ENCODE measurements at places on chromosomes 1 and 21. TPM values are rescaled to one million over a fixed set of nuclear protein-coding genes. Genes with fewer than 3 reads are reported as not detected.

PLD5 gene
- 1.6 TPM for total RNA-seq

IFI6 gene
- total RNA-seq: 11.9 TPM

VHLL gene
- not detected for total RNA-seq

BTG3 gene
- total RNA-seq: 33.1 TPM
